ENCODE measurements at places on chromosomes 4 and X.

DNA sequence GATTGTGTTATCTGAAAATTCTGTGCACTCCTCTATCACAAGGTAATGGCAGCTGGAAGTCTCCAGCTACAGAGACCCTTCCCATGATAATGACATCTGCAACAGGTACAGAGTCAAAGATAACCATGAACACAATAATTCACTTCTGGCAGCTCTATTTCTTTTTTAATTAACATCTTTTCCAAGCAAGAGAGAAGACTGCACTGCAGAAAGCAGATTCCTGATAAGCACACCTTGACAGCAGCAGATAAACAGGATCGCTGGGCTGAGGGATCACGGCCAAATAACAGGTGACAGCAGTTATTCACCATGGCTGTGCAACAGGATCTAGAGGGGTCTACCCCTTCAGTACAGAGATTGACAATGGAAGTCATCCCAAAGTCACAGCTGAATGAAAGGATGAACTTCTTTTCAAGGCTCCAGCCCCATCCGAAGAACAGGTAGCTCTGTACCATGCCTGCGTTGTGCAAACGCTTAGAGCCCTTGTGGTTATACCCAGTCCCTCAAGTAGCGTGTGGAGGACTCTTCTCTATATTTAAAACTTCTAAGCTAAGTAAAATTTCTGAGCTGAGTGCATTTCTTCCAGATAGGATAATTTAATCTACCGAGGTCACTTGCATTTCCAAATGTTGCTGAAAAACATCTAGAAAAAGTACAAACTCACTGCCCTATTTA lies 66.7 kb downstream of the DCHS2 start:
- no peak for DNase-seq

DNA sequence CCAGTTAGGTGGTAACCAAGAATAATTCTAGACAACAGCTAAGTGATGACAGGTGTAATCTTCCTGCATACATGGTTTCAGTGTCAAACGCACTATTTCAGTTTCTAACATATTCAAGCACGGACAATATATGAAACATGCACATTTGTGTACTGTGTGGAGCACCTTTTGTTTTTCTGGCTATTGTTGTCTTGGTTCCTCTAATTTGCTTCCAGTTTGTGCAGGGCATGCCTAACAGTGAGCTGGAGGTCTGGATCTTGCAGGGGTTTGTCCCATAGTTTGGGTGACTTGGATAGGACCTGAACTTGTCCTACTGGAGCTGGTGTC lies 70.5 kb upstream of the TBC1D9 start:
- DNase-seq = no peak

GRCh38 chr4:70715097-70715496 lies 6.7 kb upstream of the RUFY3 start:
- DNase-seq = no peak

GRCh38 chr4:6750286-6751221 lies 32.0 kb upstream of the KIAA0232 start:
- no peak for DNase-seq

DNA sequence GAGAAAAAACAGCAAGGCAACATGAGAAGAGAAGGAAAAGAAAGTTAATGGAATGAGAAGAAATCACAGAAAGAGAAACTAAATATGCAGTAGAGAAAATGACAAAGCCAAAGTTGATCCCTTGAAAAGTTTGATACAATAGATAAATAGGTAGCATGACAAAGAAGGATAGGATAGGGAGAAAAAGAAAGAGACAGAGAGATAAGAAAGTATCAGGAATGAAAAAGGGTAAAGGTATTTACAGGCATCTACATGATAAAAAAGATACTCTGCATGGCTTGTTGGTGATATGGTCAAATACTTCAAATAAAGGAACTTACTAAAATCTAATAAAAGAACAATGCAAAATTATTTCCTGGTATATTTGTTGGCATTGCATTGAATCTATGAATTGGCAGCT lies 185.5 kb upstream of the TECRL start:
- no peak for DNase-seq

DNA sequence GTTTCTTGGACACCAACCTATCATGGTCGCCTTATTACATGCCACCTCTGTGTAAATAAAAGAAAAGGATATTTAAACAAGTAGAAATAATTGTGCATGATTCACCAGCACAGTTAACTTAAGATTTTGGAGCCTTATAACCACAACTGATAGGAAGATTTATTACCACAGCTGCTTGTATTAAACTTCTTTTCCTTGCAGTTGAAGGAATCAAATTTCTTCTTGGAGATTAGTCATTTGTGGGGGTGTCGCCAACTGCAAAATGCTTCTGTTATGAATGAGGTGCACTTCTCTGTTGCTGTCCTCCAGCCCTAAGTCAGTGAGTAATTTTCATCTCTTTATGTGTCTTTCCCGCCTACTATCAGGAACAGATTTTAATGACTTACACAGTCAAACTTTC lies 73.3 kb downstream of the OR13H1 start:
- peak; percentile 78 for DNase-seq

DNA sequence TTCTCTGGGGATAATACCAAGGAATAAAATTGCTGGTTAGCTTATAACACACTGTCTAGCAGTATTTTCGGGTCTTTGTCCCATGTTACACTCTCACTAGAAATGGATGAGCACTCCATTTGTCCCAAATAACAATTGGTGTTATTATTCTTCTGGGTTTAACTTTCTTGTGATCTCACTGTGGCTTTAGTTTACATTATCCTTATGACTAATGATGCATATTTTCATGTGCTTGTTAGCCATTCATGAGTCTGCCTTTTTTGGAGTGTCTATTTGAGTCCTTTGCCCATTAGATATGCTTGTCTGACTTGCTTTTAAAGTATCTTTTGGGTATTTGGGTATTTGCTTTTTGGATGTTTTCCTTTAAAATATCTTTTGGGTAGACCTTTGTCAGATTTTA lies 372.9 kb upstream of the TENM3 start:
- no peak for DNase-seq

DNA sequence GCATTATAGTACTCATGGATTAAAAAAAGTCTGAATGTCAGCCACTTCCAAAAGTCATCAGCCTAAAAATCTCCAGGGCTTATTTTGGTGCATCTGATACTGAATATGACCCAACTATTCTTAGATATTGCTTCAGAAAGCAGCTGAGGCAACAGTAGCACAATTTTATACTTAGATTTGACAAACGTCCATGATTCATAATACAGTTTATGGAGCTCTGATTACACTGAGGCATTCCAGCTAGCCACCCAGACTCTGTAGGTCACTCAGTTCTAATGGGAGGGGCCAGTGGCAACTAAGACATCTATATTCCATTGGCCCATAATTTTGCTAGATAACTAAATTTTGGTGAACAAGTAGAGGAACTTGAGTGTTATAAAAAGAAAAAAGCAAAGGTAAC lies 10.3 kb downstream of the SPATA4 start:
- DNase-seq = peak; percentile 51

DNA sequence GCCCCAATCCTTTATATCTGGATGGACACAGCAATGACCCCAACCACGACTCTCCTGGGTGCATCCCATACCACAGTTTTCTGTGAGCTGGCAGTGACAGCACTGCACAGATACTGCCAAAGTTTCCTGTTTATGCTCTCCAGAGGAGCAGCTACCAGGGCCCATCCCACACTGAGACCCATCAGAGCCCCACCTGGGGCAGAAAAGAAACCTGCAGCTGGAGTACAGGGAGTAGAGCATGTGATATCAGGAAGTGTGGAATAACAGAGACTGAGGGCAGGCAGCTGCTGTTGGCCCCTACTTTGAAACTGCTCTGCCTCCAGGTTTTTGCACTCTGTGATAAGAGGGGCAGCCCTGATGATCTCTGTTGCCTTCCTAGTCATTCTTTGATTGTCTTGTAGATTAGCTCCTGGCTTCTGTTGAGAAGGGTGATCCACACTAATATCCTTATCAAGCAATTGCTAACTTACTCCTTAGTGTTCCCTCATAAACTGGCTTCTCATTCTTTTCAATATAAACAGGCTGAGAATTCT lies 526.3 kb upstream of the TECRL start:
- DNase-seq = no peak

GRCh38 chr4:145496292-145496691 lies 14.6 kb downstream of the SMAD1 start:
- DNase-seq = no peak

DNA sequence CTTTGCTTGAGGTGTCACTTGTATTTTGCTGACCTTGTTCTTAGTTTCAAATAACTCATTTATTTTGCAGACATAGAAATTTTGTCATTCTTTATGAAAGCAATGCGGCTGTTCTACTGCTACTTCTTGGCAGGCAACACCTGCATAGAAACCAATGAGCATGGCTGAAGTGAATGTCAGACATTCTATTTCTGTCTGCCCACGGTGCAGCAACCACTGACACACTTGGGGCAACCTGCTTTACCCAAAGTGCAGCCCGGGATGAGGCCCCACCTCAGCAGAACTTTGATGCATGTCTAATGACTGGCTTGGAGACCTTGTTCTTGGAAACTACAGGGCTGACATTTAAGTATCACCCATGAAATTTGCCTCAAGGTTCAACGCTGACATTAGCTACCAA lies 93.6 kb downstream of the RBM47 start:
- no peak for DNase-seq

GRCh38 chr4:153420361-153420760 lies 45.8 kb upstream of the TMEM131L start:
- DNase-seq = no peak

DNA sequence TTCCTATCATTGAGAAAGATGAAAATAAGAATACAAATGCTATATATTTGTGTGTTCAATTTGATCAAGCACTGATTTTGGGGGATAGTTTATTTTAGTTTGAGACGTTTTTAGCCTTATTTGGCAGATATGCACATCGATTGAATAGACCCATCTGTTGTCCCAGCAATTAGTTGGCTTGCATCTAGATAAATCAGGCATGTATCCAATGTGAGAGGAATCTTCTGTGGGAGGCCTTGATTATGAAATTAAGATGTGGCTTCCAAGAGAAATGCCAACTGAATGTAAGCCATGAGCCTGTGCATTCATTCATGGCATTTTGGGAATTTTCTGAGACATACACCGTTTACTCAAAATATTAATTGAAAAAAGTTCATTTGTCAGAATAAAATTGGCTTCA lies 623.1 kb downstream of the TECRL start:
- no peak for DNase-seq

- no peak for DNase-seq
Measured at GRCh38 chrX:46637938-46638337, 64.4 kb downstream of the CHST7 start.

DNA sequence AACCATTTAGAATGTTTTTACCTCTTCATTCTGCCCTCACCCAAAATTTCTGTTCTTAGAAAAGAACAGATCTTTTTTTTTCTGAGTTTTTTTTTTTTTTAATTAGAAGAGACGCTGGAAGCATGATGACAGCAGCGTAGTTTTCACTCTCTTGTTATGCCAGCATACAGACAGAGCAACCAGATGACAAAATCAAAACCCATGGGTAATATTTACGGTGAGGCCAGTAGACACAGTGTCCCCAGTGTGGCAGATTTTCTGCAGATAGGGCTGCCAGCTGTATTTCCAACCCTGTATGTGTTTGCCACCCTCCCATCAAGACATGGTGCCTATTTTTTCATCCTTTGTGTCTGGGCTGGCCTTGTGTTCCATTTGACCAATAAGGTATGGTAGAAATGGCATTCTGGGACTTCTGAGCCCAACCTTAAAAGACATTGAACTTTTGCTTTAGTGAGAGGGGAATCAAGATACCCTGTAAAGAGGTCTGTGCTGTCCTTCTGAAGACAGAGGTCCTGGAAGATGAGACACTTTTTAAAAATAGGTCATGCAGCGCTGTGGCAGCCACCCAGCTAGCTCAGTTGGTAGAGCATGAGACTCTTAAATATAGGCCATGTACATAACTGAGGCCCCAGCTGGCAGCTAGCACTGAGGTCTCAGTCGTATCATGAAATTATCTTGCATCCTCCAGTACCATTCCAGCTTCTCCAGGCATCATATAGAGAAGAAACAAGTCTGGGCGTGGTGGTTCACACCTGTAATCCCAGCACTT lies 6.7 kb upstream of the ZNF41 start:
- no peak for DNase-seq

GRCh38 chr4:138861135-138861534 lies 154.4 kb upstream of the NOCT start:
- peak; percentile 58 for DNase-seq

- no peak for DNase-seq
Measured at GRCh38 chr4:180281724-180282123, 1961.5 kb upstream of the TENM3 start.

GRCh38 chr4:1337376-1337831 lies 9.6 kb upstream of the UVSSA start:
- DNase-seq = no peak

- DNase-seq = peak; percentile 89
Measured at GRCh38 chr4:118836301-118837120, 585 bp upstream of the SEC24D start.

GRCh38 chrX:2578864-2579263 lies 78.1 kb upstream of the DHRSX start:
- DNase-seq = no peak

GRCh38 chrX:24026432-24026831 lies 554 bp downstream of the KLHL15 start:
- DNase-seq = peak; percentile 25

GRCh38 chr4:13992975-13993520 lies 365.5 kb upstream of the BOD1L1 start:
- DNase-seq = peak; percentile 28

DNA sequence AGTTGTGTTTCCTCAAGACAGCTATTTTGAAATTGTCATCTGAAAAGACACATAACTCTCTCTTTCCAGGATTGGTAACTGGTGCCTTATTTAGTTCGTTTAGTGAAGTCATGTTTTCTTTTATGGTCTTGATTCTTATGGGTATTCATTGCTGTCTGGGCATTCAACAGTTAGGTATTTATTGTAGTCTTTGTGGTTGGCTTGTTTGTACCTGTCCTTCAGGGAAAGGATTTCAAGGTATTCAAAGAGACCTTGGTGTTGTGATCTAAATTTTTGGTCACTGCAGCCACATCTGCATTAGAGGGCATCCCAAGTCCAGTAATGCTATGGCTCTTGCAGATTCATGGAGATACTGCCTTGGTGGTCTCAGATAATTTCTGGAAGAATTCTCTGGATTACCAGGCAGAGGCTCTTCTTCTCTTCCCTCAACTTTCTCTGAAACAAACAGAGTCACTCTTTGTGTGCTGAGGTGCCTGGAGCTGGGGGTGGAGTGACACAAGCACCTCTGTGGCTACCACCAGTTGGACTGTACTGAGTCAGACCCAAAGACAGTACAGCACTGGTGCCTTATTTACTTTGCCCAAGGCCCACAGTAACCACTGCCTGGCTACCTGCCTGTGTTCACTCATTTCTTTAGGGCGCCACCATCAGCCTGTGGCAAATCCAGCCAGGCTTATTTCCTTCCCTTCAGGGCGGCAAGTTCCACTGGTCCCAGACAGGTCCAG lies 620.4 kb downstream of the KCNIP4 start:
- DNase-seq = no peak

DNA sequence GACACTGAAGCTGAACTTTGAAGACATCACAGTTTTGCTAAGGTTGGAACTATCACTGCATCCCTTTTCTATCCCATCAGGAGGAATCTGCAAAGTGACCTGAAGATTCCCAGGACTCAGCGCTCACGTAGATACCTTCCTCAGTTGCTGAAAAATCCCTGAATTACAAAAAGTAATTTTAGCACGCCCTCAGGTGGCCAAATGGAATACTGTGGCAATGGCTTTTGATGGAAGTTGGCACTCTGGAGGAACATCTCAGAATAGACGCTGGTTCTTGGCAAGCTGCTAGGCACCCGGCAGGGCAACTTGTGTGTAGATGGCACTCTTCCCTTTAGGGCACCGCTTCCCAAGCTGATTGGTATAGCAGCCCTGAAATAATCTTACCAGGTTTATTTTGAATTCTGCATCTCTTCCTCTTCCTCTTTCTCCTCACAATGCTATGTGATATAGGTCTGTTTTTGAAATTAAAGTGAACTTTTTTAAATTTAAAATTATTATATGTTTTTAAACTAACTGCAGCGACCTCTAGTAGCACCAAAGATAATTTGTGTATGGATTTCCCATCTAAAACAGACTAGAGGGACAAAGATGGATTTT lies 16.3 kb upstream of the ESX1 start:
- peak; percentile 19 for DNase-seq

All from mesenchymal stem cell (in vitro differentiated cells and primary cell).